ENCODE measurements at places on chromosomes 2 and 18. TPM values are rescaled to one million over a fixed set of nuclear protein-coding genes. Genes with fewer than 3 reads are reported as not detected.
A peak's percentile ranks its signal among the peaks of the same experiment; 100 is the strongest.

GRCh38 chr2:69080071-69080470, 67.1 kb downstream of the ANTXR1 start:
- H3K4me1 ChIP-seq: peaks cover 7% of the 10 kb centered on the region
- DNase-seq: no peak
- H3K27me3 ChIP-seq: no peaks in the 10 kb centered on the region
- no peak overlapping the region for H3K27ac ChIP-seq
- H3K36me3 ChIP-seq: peaks cover 15% of the 10 kb centered on the region

DNA sequence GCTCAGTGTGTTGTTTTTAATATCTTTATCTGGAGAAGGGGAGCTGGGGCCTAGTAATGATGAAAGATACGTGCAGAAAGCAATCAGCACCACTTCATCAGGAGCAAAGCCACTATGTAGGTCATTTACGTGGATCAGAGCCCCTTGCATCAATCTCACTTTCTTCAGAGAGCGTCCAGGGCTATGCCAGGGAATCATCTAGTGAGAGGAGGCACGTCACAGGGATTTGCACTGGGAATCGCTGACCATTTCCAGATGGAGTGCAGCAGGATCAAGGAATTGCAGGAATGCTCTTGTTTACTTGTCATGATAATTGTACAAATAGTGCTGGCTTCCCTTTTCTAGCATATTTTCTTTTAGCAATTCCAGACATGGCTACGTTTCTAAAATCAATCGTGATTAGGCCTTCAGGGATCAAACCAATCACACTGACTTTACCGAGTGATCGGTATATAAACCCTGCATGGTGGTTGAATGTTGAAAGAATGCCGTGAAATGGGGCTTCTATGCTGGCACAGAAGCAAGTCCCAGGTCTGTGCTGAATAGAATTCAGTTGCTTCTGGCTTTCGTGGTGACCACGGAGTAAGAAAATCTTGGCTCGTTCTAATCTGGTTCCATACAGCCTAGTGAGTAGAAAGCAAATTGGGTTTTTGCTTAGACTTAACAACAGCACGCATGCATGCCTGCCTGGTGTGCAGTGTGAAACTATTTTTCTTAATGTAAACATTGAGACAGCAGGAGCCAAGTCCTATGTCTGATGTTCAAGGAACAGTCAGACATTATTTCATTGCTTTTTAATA, 122.8 kb downstream of the TMEM200C start:
- peak; percentile 74 for DNase-seq
- no peak overlapping the region for H3K4me3 ChIP-seq
- no peaks in the 10 kb centered on the region for H3K4me1 ChIP-seq
- no peak overlapping the region for H3K27ac ChIP-seq
- H3K27me3 ChIP-seq: no peaks in the 10 kb centered on the region
- H3K36me3 ChIP-seq: no peaks in the 10 kb centered on the region

GRCh38 chr2:72121153-72121552, 26.5 kb downstream of the CYP26B1 start:
- no peaks in the 10 kb centered on the region for H3K4me1 ChIP-seq
- no peak for DNase-seq
- no peaks in the 10 kb centered on the region for H3K27me3 ChIP-seq
- no peak overlapping the region for H3K4me3 ChIP-seq
- no peaks in the 10 kb centered on the region for H3K36me3 ChIP-seq
- no peak overlapping the region for H3K27ac ChIP-seq

DNA sequence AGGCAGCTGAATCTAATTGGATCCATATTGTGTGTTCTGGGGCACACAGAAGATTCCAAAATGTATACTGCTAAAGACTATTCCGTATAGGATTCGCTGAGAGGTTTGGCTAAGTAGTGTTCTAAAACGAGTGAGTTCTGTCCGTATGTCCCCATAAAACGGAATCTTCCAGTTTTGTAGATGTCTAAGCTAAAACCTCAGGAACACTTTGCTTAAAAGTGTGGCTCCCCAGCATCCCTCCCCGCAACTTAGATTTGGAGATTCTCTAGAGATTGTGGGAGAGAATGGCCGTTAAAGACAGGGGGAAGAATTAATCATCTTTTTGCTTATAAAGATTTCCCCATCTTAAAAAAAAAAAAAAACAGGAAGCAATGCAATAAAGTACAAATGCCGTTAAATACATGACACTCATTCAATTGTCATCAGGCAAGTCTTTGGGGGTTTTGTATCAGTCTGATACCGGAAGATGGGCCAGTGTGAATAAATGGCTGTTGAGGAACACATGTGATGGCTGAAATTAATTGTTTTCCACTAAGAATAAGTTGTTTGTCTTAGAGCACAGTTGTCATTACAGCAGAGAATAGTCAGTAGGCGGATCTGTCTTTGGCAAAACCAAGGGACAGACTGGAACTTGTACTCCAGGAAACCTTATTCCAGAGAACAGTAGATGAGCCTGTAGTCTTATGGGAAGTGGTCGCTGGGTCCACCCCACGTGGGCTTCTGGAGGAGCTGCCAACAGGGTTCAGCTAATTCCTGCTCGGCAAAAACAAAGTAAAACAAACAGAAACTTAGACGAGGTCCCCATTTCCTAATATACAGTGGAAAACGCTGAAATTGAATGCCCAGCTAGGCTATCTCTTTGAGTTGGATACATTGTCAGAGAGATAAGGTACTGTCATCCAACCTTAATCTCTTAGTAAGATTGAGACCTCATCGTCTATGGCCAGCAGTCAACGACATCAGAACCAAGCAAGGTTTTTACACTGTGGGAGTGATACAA, 1.7 kb downstream of the EMILIN2 start:
- H3K4me3 ChIP-seq: no peak overlapping the region
- no peak for DNase-seq
- H3K27ac ChIP-seq: no peak overlapping the region
- H3K27me3 ChIP-seq: peaks cover 54% of the 10 kb centered on the region
- peaks cover 18% of the 10 kb centered on the region for H3K4me1 ChIP-seq

SATB2 gene
- total RNA-seq: 2.9 TPM

SCYGR8 gene
- not detected for total RNA-seq

Measured in lung (tissue), 17 donors.